ENCODE measurements at places on chromosomes 3 and 15.

- DNase-seq = no peak
These were observed 953.8 kb upstream of the ALCAM start for GRCh38 chr3:104412608-104413580.

DNA sequence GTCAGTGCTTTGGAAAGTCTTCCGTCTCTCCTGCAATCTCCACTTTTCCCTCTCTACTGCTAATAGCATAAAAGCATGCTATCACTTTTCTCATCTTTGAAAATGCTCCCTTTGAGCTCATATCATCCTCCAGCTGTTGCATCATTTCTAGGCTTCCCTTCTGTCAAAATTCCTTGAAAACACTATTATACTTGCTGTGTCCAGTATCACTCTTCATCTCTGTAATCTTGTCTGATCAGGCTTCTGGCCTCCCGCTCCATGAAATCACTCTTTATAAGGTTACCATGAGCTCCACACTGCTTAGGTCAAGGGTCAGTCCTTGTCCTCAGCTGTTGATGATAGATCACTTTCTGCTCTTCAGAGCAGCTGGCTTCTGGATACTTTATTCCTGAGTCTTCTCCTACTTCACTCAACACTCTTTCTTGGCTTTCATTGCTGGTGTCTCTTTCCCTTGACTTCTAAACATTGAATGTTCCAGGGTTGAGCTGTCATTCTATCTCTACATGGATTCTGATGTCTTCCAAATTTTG lies 50.9 kb upstream of the SPTSSB start:
- DNase-seq = no peak

DNA sequence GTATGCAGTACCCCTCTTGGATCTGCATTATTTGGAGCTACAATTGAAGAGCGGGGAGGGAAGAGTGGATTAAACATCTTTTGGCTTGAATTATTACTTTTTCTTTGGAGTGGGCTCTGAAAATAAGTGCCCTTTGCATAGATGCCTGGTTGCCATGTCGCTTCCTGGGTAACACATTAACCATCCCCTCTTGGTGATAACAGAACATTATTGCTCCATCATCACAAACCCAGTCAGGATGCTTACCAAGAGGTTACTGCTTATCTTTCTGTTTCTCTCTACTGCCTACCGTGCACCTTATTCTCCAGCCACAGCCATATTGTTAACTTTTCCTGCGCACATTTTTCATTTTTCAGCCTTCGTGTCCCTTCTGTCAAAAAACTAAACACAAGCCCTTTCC lies 42.7 kb upstream of the CLRN1 start:
- no peak for DNase-seq

DNA sequence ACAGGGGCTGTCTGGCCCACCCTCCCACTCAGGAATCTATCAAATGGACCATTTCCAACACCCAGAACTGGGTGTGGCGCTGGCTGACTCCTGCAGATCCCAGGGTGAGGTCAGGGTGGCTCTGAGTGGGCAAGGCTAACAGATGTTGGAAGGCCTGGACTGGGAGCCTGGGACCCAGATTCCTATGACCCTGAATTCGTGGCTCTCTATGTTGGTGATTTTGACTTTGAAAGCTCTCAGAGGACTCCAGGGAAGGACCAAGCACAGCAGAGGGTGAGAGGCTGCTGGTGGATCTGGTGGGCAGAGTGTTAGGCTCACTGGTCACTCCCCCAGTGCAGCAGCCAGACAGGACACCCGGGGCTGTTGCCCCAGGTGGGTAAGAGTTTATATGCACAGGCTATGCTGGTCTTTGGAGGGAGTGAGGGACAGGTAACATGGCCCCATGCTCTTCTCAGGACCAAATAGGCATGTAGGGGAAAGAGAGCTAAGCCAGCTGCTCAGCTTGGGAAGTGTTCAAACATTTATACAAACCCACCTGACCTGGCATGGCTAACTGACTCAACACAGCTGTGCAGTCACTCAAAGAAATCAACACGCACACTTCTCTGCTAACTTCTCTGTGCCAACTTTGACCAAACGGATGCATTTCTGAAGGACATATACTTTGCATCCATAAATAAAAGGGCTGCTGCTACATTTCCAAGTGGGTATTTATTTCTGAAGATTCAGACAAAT lies 62.6 kb upstream of the RAB6B start:
- DNase-seq = no peak

- DNase-seq = no peak
These were observed 32.5 kb downstream of the PLXNA1 start for GRCh38 chr3:127015282-127016042.

GRCh38 chr3:85304360-85304964 lies 345.7 kb downstream of the CADM2 start:
- DNase-seq = no peak

DNA sequence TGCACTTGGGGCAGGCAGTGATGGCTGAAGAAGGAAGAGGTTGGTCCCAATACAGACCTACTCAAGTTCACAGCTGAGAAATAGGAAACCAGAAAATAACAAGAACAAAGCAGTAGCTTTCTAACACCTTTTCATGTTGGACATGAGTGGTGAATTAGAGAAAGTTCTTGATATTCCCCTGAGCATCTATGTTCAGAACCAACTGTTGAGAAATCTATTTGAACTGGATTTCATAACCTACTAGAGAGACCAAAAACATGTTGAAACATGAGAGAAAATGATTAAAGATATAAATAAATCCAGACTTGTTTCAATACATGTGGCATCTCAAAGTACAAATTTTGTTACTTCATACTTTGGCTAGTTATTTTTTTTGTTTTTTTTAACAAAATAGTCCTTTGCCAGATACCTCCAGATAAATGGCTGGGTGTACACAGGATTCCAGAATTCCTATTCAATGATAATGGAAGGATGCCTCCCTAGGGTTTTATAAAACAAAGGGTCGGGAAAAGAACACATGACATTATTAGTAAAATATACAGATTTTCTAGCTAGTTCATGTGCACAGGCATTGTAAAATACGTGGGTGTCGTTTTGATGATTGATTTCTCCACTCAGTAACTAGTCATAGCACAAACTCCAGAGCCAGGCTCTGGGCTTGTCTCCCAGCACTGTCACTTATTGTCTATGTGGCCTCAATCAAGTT lies 34.4 kb upstream of the TNFSF10 start:
- no peak for DNase-seq

GRCh38 chr3:99868311-99868646 lies 50.6 kb downstream of the CMSS1 start:
- no peak for DNase-seq

DNA sequence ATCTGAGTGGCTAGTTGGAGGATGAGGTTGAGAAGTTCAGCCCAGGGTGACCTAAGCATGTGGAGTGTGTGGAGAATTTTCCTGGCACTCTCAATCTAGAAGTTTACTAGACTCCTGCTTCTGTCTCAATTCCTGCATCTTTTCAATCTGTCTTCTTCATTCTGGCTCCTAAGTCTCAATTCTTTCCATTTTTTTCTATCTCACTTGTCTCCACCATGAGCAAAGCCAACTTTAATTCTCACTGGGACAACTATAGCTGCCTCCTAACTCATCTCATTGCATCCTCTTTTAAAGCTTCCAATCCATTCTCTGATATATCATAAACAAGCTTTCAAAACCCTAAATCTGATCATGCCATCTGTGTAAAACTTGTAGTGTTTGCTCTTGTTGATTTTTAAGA lies 569.3 kb downstream of the NAALADL2 start:
- DNase-seq = no peak

- no peak for DNase-seq
These were observed 30.9 kb downstream of the FRMD4B start for GRCh38 chr3:69354948-69355347.

- DNase-seq = no peak
These were observed 17.2 kb downstream of the KLHL25 start for GRCh38 chr15:85777250-85778106.

DNA sequence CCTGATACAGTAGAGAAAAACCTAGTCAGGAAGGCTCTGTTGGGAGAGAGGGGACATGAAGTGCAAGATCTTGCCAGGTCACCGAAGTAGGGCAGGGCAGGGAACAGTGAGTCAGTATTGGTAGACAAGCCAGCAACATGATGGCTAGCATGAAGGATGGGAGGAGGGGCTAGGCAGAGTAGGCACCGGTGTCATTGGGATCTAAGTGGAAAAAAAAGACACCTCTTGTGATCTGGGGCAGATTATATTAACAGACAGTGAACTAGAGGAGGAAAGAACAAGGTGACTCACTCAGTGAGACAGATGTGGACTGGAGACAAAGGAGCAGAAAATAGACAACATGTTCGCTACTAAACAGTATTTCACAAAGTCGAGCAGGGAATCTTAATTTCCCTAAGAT lies 149.2 kb upstream of the SLC24A5 start:
- no peak for DNase-seq

- no peak for DNase-seq
These were observed 141.5 kb upstream of the UMPS start for GRCh38 chr3:124588794-124589193.

DNA sequence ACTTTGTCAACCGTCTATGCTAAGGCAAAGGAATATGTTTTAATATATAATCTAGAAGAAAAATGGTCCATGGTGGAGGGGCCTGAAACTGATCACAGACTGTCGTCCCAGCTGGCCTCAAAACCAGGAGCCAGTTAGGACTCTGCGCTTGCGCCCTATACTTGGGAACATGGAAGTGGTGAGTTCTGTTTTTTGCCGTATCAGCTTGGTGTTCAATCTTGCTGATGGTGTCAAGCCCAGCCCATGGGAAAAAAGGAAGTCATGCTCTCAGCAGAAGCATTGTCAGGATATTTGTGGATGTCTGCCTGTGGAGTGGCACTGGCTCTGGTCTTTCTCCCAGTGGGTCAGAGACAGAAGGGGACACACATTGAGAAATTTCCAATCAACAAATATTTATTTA lies 342.0 kb upstream of the CTDSPL start:
- DNase-seq = no peak

DNA sequence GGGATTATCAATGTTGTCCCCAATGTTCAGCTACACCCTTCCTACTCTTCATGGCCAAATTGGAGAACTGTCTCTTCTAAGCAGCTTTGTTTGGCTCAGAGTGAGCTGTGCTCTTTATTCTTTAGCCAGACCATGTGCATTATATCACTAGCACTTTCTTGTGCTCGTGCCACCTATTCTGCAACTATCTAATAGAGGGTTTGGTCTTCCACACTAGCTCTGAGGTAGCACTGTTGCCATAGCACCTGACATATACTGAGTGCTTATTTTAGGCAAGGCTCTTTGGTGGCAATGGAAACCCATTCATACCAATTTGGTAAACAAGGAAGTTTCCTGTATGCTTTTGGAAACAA lies 394.3 kb upstream of the C2CD4B start:
- no peak for DNase-seq

DNA sequence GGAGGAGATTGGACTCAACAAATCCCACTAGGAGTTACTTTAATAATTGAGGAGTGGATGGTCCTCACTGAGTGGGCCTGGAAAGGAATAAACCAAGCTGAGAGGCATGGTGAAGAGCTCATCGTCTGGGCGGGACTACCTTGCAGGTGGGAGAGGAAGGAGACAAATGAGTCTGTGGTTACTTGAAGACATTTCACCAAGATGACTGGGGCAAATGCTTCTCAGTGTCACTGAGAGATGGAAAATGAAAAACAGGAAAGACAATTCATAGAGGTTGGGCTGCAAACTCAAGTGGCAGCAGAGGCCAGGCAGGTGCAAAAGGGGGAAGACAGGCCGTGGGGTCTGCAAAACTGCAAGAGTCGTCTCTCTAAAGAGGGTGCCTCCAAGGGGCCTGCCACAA lies 1.5 kb upstream of the ARHGAP31 start:
- DNase-seq = no peak
